CD4-positive, alpha-beta T cell treated with Interleukin-4 for 4 hours (primary cell): ENCODE measurements at places on chromosomes 2 and 18.

- DNase-seq = no peak
These were observed 66.4 kb downstream of the KCNF1 start for GRCh38 chr2:10978090-10978670.

DNA sequence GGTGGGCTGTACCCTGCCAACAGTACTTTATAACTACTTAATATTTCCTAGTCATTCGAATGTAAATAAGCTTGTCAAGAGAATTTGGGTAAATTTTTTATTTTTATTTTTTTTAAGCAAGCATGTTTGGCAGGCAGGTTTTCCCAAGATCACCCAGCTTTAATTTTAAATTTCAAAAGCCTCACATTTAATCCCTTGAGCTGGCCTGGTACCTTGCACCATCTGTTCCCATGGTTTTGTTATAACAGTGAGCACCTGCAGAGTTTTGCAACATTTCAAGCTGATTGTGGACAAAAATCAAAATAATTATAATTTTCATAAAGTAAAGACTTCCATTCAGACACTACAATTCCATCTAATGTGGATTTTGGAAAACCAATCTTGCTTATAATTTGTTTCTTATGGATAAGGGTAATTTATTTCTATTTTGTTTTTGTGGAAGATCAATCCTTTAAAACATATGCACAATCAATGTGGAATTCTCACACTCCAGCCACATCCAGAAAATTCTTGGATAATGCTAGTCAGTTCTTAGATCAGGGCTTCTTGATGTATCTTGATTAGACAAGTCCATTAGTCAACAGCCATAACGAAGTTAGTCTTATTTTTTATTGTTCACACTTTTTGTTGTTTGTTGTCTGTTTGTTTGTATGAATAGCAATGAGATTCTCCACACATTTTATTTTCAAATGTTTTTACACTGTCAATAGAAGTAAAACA is 689.3 kb downstream of the NR4A2 start:
- DNase-seq = no peak

DNA sequence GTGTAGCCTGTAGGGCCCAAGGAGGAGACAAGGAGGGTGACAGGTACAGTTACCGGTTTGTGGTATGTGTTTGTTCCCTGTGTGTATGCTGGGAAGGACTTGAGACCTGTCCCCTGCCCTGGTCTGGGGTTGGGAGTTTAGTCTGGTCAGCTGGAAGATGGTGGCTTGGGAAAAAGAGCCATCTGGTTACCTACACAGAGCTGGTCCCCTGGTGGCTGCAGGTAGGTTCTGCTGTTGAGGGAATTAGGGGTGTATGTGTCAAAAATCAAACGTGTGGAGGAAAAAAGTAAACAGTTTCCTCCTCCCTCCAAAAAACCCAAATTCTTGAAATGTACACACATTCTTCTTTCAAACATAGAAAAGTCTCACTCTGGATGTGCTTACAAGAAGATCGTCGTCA is 24.3 kb downstream of the PTMA start:
- no peak for DNase-seq

DNA sequence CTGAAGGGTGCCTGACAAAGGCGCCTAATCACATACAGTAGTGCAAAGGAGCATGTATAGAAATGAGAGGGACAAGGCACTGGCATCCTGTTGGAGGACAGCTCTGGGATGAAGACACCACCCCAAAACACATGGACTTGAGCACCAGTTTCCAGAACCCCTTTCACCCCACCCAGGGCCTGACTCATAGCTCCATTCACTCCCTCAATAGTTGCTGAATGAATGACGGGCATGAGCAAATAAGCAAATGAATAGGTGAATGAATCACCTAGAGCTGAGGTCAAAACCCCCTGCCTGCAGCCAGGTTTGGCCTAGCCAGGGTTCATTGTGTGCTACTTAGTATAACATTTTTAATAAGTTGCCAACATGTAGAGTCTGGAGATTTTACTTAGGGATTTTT is 66.3 kb downstream of the NRP2 start:
- DNase-seq = no peak

- DNase-seq = no peak
These were observed 47.7 kb downstream of the SERTAD2 start for GRCh38 chr2:64605991-64606478.

GRCh38 chr2:175844169-175844568 is 157.9 kb downstream of the LNPK start:
- DNase-seq = no peak

GRCh38 chr2:186991766-186992417 is 142.9 kb upstream of the ZSWIM2 start:
- DNase-seq = no peak

DNA sequence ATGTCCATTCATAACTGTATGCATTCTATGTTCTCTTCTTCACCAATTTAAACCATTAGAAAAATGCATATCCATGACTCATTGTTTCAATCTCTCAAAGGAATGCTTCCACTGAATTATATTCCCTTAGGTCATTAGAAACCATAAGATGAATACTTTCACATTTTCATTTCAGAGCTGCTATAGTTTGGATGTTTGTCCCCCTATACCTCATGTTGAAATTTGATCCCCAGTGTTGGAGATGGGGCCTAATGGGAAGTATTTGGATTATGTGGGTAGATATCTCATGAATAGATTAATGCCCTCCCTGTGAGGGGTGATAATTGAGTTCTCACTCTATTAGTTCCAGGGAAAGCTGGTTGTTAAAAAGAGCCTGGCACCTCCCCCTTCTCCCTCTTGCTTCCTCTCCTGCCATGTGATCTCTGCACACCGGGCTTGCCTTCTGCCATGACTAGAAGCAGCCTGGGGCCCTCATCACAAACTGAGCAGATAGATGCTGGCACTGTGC is 35.7 kb downstream of the THUMPD2 start:
- DNase-seq = no peak

GRCh38 chr2:188114014-188114413 is 177.7 kb upstream of the GULP1 start:
- no peak for DNase-seq

DNA sequence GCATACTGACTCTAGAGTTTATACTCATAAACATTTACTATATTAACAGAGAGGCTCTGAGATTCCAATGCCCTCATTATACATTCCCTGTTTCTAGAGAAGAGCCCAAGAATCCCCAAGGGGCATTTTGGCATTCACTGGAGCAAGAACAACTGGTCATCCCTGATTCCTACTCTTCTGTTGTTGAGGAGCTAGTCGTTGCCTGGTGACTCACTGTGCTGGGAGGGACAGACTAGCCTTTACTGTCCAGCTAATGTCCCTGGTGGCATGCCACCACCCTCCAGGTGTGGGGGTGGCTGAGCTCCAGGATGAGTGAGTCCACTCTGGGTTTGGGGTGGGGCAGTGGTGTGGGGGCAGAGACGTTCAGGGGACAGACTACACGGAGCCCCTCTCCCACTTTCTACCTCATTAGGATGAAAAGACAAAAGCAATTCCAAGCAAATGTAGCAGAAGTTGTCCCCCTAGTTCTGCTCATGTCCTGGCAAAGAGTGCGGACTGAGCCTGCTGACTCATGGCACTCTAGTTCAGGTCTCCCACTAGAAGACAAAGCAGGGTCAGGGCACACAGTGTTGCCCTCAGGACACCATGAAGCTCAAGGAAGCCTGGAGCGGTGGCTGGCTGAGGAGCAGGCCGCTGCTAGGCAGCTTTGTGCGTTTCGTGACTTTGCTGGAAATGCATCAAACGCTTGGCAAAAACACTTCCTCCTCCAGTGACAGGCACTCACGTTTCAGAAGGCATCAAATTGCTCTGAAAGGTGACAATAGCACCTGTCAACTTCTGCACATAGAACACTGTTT is 49.4 kb downstream of the RHOB start:
- DNase-seq = no peak

DNA sequence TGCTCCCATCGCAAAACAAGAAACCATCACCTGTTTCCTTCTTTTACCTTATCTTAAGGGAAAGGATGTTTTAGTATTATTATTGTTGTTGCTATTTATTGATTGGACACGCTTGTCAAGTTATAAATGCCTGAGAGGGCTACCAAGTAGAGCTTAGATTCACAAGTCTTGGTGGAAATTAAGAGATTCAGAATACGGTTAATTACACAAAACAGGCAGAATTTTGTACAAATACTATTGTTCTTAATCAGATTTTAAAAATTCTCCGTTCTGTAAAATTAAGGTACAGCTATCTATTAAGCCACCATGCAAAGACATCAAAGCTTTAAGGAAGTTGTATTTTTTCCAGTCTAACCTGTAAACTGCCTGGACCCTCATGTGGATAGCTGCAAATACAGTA is 1.1 kb upstream of the ZNF521 start:
- DNase-seq = no peak

- DNase-seq = no peak
These were observed 66.8 kb upstream of the MC2R start for GRCh38 chr18:13982126-13982525.

- no peak for DNase-seq
These were observed 6.3 kb downstream of the YES1 start for GRCh38 chr18:805755-806110.

DNA sequence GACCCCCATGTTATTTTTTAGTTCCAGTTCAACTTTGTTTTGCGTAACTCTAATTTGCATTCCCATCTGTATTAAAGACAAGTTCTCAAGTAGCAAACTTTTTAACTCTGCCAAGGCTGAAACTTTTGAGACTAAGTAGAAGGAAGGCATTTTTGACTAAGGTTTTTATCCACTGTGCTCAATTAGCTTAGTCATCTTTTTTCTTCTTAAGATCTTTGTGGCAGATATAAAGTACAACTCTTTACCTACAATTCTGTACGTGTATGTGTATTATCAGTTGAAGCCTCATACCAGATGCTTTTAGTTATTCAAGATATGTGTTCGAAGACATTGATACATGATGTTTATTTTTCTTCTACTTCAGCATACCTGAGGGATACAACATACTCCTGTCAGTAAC is 41.6 kb downstream of the CREB1 start:
- no peak for DNase-seq

- DNase-seq = peak; percentile 51
These were observed 21.1 kb downstream of the CPS1 start for GRCh38 chr2:210577263-210578071.
